ENCODE measurements at places on chromosomes 13 and 19. TPM values are rescaled to one million over a fixed set of nuclear protein-coding genes. Genes with fewer than 3 reads are reported as not detected.

The TEKTIP1 gene
- total RNA-seq = not detected

The NEK3 gene
- total RNA-seq = 10.7 TPM

The RASL11A gene
- total RNA-seq = 6.1 TPM

The SULT2A1 gene
- total RNA-seq = not detected

The MAP4K1 gene
- total RNA-seq = not detected

The RFPL4AL1 gene
- not detected for total RNA-seq

The PRTN3 gene
- total RNA-seq = not detected

The ZNF829 gene
- 3.0 TPM for total RNA-seq

The SLC6A16 gene
- total RNA-seq = not detected

The SELENOV gene
- total RNA-seq = not detected

The RNF225 gene
- 0.09 TPM for total RNA-seq

The SCN1B gene
- total RNA-seq = 27.2 TPM

The FGF21 gene
- total RNA-seq = not detected

The ADGRE1 gene
- not detected for total RNA-seq

The APOC1 gene
- total RNA-seq = 28.8 TPM

The PSG1 gene
- total RNA-seq = not detected

The CKM gene
- total RNA-seq = 0.35 TPM

The RDH8 gene
- total RNA-seq = not detected

The HSPB6 gene
- total RNA-seq = 142 TPM

The PCDH9 gene
- total RNA-seq = 8.4 TPM

The PODNL1 gene
- 8.2 TPM for total RNA-seq

The ZNF69 gene
- total RNA-seq = 5.8 TPM

The ZNF8 gene
- total RNA-seq = 6.6 TPM

The ZNF329 gene
- total RNA-seq = 9.1 TPM

The CAPN12 gene
- total RNA-seq = not detected

The ZNF234 gene
- total RNA-seq = 4.0 TPM

The SLITRK6 gene
- 2.9 TPM for total RNA-seq

The CYP4F11 gene
- total RNA-seq = not detected

The ZNF793 gene
- total RNA-seq = 1.5 TPM

The POU2F2 gene
- total RNA-seq = not detected

Data from pericardium fibroblast (primary cell).